SIG-M5 (cell line): ENCODE measurements at places on chromosomes 4 and X.

DNA sequence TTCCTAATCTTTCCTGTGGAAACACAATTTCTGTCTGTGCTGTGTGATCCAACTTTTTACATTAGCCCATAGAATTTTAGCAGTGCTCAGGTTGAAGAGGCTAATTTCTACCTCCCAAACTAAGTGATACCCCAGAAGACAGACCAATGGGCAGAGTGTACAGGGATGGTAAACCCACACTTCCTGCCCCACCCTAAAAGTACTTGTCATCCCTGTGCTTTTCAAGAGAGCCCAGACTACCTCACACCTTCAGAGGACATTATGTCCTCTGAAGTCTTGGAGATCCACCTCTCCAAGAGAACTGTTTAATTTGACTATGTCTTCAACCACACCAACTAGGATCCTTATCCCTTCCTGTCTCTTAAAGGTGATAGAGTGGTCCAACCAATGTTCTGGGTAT, 82.0 kb upstream of the ACSL1 start:
- DNase-seq, result no peak

DNA sequence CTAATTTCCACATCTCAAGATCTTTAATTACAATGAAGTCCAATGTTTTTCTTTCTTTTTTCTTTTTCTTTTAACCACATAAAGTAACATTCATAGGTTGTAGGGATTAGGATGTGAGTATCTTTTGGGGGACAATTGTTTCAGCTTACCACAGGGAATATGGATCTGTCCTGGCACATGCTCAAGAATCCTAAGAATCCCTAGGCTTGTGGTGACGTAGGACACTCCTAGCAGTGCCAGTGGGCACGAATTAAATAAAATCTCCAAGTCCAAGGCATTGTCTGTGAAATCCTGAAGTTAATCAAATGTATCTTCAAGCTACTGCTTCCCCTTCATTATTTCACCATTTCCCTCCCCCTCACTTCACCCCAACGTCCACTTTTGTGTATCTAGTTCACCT, 2.6 kb upstream of the LAS1L start:
- DNase-seq, result no peak

GRCh38 chr4:3269105-3269927, 20.4 kb downstream of the MSANTD1 start:
- no peak for DNase-seq

- DNase-seq, result no peak
Measured at GRCh38 chrX:101078716-101079598, at the start of gene TMEM35A. Gene TMEM35A (plus strand): TSS chrX:101078879. CDS start chrX:101079003, 124 bp downstream.

- DNase-seq, result no peak
Measured at GRCh38 chr4:163486321-163486720, 8.2 kb upstream of the TMA16 start.

GRCh38 chr4:181982437-181982836, 260.8 kb upstream of the TENM3 start:
- no peak for DNase-seq

GRCh38 chr4:28073860-28074555, 1213.4 kb downstream of the STIM2 start:
- DNase-seq, result no peak

DNA sequence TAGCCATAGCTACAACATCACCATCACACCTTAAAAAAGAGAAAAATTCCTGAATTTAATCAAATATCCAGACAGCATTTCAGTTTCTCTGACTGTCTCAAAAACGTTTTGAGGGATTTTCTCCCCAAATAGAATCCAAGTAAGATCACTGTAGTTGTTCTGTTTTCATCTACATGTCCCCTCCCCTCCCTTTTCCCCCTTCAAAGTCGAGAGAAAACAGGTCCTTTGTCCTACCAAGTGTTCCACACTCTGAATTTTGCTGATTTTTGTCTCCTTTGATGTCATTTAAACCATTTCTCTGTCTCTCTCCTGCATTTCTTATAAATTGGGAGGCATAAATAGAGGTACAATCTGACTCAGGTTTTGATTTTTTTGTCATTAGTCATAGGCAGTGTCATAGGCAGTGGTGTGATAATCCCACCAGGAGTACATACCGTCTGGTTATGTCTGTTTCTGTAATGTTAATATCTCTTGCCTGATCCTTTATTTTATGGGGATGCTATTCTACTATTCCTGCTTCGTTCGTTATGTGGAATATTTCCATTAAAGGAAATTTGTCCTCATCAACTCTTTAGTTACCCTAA, 348.6 kb downstream of the PTTG2 start:
- no peak for DNase-seq

DNA sequence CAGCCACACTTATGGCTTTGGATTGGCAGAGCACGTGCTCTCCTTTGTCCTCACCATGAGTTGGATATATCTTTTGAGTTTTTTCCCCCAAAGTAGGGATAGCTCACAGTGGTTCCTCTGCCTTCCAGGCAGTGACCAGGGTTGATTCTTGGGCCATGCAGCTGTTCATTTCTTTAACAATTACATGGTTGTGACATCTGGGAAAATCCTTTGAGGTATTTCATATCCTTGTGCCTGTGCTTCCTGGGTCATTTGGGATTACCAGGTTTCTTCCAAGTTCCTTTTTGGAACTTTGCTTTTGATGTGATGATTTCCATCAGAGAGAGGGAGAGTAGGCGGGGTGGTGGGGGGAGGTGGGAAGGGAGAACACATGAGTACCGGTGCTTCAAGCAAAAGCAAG, 15.6 kb downstream of the BCORL1 start:
- DNase-seq, result no peak

GRCh38 chr4:182091128-182091527, 152.1 kb upstream of the TENM3 start:
- DNase-seq, result no peak

- no peak for DNase-seq
Measured at GRCh38 chr4:26017531-26017930, 103.5 kb downstream of the SMIM20 start.

DNA sequence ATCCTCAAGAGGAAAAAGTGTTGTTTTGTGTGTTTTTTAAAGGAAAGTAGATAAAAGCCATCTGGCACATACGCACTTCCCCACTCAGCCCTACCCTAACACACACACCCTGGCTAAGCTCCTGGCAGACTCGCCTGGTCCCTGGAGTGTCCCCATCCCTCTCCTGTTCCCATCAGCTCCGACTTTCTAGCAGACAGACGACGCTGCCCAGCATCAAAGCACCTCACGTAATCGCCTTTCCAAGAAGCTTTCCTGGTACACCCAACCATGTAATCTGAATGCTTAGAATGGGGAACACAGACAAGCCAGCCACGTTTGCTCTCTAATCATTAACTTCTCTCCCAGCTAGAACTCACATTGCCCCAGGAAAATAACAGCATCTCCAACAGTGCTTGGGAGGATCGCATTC, 116.2 kb downstream of the AFAP1 start:
- no peak for DNase-seq

DNA sequence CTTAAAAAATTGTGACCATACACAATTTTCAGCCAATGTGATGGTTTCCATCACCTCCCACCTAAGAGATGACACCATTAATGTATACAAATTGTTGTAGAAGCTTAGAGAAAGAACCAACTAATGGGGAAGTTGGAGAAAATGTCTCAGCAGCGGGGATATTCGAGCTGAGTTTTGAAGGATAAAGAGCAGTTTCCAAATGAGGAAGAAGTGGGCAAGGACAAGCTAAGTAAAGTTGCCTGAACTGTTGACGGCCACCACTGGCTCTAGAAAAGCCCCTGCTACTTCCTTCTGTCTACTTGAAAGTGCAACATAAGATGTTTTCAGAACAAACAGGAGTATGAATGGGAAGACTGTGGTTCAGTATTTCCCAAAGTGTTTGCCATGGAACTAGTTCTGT, 92.0 kb downstream of the CHRNA9 start:
- no peak for DNase-seq

DNA sequence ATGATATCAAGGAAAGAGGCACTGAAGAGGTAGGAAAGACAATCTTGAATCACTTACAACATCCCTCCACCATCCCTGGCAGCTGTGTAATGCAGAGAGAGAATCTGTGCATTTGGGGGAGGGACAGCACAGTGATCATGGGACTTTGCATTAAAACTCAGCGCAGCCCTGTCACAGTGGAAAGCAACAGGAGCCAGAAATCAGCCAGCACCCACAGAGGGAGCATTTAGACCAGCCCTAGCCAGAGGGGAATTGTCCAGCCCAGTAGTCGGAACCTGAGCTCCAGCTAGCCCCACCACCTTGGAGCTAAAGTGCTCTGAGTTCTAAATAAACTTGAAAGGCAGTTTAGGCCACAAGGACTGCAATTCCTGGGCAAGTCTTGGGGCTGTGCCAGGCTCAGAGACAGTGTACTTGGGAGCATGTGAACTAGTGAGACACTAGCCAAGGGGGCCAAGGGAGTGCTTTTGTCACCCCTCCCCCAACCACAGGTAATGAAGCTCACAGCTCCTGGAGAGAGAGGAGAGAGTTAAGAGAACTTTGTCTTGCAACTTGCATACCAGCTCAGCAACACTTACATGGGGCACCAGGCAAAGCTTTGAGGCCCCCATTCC, 83.9 kb upstream of the FAM241A start:
- DNase-seq, result no peak

DNA sequence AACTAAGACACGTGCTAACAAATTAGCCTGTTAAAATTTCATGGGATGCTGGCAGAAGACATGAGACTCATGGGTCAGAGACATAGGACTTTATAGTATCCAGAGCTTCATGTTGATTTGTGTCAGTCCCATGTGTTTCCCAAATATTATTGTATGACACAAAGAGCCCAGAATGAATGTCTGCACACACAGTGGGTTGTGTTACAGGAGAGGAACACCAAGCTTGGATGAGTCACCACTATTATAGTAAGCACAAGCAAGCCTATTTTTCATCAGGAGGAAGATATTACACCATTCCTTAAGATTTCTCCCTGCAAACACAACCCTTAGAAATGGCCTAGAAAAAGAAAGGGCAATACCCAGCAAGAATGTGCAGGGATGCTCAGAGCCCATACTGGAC, 15.4 kb downstream of the BBS12 start:
- no peak for DNase-seq

- DNase-seq, result no peak
Measured at GRCh38 chr4:96833831-96834230, 993.9 kb downstream of the PDHA2 start.

DNA sequence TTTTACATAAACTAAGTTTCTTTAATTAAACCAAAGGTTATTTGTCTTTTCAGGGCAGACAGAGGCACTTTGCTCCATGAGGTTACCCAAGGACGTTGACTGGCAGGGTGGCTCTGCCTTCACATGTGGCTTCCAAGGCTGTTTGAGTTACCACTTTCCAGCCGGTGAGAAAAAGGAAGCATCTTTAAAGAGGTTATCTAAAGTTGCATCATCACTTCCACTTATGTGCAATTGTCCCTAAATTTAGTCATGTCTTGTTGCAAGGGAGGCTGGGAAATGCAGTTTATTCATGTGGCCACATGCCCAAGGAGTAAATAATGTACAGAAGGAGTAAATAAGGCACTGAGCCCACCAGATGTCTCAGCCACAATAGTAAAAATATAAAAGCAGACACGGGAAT, 29.0 kb upstream of the RAP1GDS1 start:
- DNase-seq, result peak; percentile 84

GRCh38 chr4:73698217-73698616, 42.2 kb upstream of the CXCL8 start:
- no peak for DNase-seq

- DNase-seq, result no peak
Measured at GRCh38 chr4:168759959-168760527, 250.0 kb downstream of the CBR4 start.

GRCh38 chr4:137029026-137029425, 503.3 kb downstream of the PCDH18 start:
- DNase-seq, result no peak

- no peak for DNase-seq
Measured at GRCh38 chrX:10142041-10142599, 14.7 kb upstream of the CLCN4 start.

DNA sequence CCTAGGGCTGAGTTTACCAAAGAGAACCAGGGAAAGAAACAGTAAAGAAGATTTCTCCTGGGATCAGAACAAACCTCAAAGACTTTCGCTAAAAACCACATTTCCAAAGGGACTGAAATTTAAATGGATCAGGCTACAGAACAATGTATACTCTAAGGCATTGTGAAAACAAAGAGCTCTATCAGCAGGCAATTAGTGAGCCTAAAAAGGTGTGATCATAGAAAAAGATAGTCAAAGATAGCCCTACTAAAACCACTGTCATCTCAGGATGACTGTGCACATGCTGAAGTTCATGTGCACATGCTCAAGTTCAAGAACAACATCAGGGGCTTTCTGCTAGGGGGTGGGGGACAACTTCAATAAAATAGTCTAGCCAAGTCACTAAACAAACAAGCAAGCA, 12.9 kb upstream of the SMIM10L2A start:
- no peak for DNase-seq

- peak; percentile 11 for DNase-seq
Measured at GRCh38 chr4:61397174-61397573, 197.0 kb downstream of the ADGRL3 start.

DNA sequence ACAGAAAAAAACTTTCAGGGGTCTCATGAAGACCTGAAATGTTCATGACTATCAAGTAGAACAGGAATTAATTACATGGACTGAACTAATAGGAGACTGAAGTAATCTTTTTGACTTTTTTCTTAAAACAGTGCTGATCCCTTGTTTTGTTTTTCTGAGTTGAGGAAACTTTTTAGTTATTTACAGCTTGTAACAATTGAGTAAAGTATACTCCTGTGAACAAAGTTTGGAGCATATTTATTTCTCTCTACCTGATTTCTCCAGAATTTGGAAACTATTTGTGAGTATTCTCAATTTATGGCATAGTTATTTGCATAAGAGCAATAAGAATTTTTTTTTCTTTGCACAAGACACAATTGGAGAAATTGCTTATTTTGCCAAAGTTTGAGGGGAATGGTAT, 64.8 kb downstream of the PCDH18 start:
- DNase-seq, result no peak

- no peak for DNase-seq
Measured at GRCh38 chr4:165450871-165451270, 72.1 kb downstream of the CPE start.

DNA sequence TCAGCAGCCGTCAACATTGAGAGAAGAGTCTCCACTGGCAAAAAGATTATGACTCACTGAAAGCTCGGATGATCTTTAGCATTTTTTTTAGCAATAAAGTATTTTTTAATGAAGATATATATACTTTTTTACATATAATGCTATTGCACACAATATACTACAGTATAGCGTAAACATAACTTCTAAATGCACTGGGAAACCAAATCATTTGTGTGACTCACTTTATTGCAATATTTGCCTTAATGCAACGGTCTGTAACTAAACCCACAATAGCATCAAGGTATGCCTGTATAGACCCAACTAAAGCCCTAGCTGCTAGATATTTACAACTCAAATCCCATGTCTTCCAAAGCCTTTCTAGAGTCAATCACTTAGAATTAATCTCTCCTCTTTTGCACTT, 52.3 kb upstream of the EDNRA start:
- no peak for DNase-seq

DNA sequence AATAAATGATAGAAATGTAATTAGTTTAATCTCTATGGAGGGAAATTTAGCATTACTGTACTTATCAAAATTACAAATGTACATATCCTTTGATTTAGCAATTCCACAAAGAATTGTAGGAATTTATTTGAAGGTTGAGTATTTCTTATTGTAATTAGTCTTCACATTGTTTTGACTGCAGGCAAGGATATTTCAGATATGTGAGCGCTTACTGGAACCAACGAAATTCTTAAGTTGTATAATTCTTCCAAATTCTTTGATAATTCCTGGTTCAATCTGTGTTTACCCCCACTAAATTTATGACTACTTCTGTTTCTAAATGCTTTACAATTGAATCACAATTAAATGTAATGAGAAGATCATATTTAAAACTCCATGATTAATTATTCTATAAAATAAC, 26.9 kb upstream of the WWC2 start:
- DNase-seq, result no peak

- DNase-seq, result no peak
Measured at GRCh38 chr4:176187624-176188023, 7.8 kb downstream of the SPATA4 start.
